ENCODE measurements at places on chromosomes 3 and 15. TPM values are rescaled to one million over a fixed set of nuclear protein-coding genes. Genes with fewer than 3 reads are reported as not detected.

Gene CYP1A2
- total RNA-seq, result not detected

Gene MYO5A
- 73.1 TPM for total RNA-seq

DNA sequence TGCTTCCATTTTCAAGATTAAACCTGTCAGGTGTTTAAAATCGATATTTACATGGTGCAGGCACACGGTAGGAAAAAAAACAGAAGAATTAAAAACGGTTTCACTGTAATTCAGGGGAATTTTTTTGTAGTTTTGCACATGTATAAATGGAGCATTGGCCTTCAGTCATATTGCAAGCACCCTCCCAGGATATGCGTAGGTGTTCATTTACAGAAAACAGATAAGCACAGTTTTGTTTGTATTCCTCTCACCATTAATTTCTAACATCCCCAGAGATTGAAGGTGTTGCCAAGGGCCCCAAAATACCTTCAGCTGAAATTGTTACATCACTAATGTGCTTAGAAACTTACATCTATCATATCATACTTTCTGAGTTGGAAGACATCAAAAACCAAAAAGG is 427.1 kb upstream of the NR2F2 start:
- DNase-seq, result no peak

DNA sequence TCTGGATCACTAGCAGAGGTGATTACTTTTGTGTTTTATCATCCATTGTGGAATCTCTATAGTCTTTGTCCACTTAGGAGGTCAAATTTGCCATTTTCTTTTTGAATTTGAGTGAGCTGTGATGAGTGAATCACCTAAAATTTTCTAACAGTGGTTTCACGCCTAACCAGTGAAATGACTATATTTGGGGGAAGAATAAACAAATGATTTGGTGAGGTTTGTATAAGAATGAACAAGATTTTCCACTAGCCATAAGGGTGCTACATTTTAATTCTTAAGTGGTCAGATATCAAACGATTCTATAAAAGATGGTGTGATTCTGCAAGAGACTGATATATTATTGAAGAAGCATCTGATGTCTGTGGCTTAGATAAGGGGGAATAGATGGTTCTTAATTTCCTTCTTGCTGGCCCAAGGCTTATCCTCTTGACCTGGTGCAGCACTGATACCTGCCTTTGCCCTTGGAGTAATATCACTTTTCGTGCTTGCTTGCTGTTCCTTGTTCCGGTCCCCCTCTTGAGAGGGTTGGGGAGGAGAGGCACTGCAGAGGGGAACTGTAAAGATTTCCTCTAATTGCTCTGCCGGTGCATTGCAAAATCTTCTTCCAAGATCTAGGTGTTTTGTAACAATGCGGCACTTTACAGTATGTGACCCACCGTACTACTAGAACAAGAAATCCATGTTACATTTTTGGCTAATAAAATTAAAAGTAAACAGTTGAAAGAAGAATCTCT is 14.5 kb downstream of the C3orf20 start:
- no peak for DNase-seq

DNA sequence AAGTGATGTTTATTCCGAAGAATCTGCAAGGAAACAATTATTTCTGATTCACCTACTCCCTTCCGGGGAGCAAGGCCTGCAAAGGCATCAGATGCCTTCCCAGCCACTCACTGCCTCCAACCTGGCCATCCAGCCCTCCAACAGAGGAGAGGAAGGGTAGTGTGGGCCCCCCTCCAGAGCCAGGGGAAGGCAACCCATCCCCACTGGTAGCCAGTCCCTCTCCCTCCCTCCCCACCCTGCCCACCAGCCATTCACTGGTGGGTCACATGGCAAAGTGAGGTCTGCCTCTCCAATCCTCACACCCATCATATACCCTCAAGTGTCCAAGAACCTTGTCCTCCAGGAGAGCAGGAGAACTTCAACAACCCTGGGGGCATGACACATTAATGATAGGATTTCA is 2.4 kb upstream of the VIPR1 start:
- DNase-seq, result no peak

DNA sequence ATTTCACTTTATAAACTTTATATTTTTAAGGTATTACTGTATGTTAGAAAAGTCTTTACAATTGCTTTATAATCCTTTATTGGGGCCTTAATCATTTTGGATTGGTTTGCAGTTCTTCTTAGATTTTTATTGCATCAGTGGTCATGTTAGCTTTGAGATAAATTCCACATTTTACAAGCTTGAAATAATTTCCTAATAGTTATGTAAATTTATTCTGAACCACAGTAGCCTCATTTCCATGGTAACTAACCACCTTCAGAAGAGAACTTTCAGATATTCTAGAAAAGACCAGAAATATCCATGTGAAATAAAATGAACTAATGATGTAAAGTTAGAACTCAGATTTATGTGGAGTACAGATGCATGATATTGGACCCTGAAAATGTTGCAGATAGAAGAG is 94.2 kb downstream of the NEO1 start:
- DNase-seq, result no peak

GRCh38 chr15:66622591-66623022 is 56.8 kb upstream of the LCTL start:
- DNase-seq, result peak; percentile 84

All from osteoblast (primary cell).